Spleen (tissue), 13 donors: ENCODE measurements at places on chromosomes 7 and 10. TPM values are rescaled to one million over a fixed set of nuclear protein-coding genes. Genes with fewer than 3 reads are reported as not detected.

DNA sequence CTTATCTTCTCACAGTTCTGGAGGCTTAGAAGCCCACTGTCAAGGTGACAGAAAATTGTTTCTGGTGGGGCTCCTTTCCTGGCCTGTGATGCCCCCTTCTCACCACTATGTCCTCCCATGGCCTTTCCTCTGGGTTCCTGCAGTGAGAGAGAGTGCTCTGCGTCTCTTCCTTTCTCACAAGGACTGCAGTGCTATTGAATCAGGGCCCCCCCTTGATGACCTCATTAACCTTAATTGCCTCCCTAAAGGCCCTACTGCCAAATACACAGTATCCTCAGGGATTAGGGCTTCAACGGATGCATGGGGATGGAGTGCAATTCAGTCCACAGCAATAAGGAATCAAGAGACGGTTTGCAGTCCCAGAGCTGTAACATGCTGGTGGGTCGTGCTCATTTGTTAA, 82.0 kb upstream of the GRB10 start:
- no peak overlapping the region for H3K27ac ChIP-seq
- H3K36me3 ChIP-seq, result no peaks in the 10 kb centered on the region
- H3K4me3 ChIP-seq, result no peak overlapping the region
- DNase-seq, result no peak
- no peaks in the 10 kb centered on the region for H3K27me3 ChIP-seq
- H3K4me1 ChIP-seq, result no peaks in the 10 kb centered on the region

The XRCC2 gene
- 0.22 TPM for polyA plus RNA-seq

The TIMM23B gene
- polyA plus RNA-seq, result 3.2 TPM

- no peak overlapping the region for H3K4me3 ChIP-seq
- H3K4me1 ChIP-seq, result no peaks in the 10 kb centered on the region
- no peaks in the 10 kb centered on the region for H3K27me3 ChIP-seq
- H3K27ac ChIP-seq, result no peak overlapping the region
- no peaks in the 10 kb centered on the region for H3K36me3 ChIP-seq
These were observed 462.0 kb downstream of the GRM8 start for GRCh38 chr7:126790763-126791162.

DNA sequence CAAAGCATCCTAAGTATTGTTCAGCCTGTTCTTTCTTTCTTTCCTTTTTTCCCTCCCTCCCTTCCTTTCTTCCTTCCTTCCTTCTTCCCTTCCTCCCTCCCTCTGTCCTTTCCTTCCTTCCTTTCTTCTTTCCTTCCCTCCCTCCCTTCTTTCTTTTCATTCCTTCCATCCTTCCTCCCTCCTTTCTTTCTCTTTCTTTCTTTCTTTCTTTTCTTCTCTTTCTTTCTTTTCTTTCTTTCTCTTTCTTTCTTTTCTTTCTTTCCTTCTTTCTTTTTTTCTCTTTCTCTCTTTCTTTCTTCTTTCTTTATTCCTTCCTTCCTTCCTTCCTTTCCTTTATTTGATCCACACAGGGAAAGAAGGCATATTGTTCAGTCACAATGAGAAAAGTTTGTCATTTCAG, 21.2 kb downstream of the PNLIP start:
- H3K36me3 ChIP-seq, result no peaks in the 10 kb centered on the region
- no peak overlapping the region for H3K4me3 ChIP-seq
- H3K27ac ChIP-seq, result no peak overlapping the region

The LIPK gene
- polyA plus RNA-seq, result not detected

DNA sequence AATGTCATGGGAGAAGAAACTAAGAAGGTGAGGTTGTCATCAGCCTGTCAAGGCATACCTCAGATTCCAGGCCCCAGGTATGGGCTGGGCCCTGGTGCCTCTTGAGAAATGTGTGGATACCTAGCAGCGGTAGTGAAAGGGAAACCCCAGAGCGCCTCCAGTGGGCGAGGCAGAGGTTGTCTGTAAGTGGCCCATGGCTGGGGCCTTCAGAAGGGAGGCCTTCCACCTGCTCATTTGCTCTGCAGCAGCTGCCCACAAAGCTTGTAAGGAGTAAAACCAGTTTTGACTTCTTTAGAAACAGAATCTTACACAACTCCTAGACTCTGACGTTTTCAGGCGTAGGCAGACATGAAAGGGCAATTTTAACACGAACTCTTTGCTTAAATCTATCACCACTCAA, 509.9 kb downstream of the PARD3 start:
- H3K36me3 ChIP-seq, result no peaks in the 10 kb centered on the region
- H3K27ac ChIP-seq, result no peak overlapping the region
- no peaks in the 10 kb centered on the region for H3K27me3 ChIP-seq
- H3K4me3 ChIP-seq, result no peak overlapping the region
- DNase-seq, result no peak

DNA sequence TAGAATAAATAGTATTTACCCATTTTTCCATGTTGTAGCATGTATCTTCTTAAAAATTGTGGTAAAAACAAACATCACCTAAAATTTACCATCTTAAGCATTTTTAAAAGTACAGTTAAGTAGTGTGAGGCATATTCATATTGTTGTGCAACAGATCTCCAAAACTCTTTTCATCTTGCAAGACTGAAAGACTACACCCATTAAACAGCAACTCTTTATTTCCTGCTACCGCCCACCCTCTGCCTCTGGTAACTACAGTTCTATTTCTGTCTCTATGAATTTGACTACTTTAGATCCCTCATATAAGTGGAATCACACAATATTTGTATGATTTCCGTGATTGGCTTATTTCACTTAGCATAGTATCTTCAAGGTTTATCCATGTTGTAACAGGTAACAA, 40.0 kb upstream of the AGBL3 start:
- no peaks in the 10 kb centered on the region for H3K27me3 ChIP-seq
- no peak overlapping the region for H3K4me3 ChIP-seq
- peaks cover 4% of the 10 kb centered on the region for H3K36me3 ChIP-seq
- DNase-seq, result no peak
